Aorta (tissue), 5 donors: ENCODE measurements at places on chromosomes 2 and 18. TPM values are rescaled to one million over a fixed set of nuclear protein-coding genes. Genes with fewer than 3 reads are reported as not detected.

DNA sequence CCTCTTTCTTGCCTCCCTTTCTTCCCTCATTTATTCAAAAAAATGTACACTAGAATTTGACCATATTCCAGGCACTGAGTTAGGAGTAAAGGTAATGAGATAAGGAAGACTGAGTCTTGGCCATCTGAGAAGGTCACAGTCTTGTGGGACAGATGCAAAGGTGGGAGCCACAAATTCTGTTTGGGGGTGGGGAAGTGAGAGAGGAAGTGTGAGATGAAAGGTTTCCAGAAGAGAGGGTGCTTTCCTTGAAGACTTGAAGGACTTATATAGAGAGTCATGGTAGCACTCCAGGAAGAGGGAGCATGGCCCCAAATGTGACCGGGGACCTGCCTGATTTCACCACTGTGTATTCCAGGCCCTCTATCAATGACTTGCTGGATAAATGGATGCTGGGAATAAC is 320.6 kb downstream of the LPIN1 start:
- DNase-seq, result no peak

Gene PHOSPHO2
- 4.3 TPM for total RNA-seq

GRCh38 chr2:235411905-235412485 is 81.8 kb upstream of the AGAP1 start:
- DNase-seq, result no peak

- DNase-seq, result peak; percentile 72
Measured at GRCh38 chr2:230877116-230877758, 12.5 kb downstream of the ITM2C start.

DNA sequence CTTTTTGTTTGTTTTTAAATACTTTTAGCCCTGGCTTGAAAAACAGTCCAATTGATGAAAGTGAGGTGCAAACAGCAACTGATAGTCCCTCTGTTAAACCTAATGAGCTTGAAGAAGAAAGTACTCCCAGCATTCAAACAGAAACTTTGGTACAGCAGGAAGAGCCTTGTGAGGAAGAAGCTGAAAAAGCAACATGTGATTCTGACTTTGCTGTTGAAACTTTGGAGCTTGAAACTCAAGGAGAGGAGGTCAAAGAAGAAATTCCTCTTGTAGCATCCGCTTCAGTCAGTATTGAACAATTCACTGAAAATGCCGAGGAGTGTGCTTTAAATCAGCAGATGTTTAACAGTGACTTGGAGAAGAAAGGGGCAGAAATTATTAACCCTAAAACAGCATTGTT is 30.6 kb upstream of the DYSF start:
- no peak for DNase-seq

Gene DIPK1C
- total RNA-seq, result not detected

GRCh38 chr2:141522702-141523101 is 608.1 kb downstream of the LRP1B start:
- DNase-seq, result no peak

DNA sequence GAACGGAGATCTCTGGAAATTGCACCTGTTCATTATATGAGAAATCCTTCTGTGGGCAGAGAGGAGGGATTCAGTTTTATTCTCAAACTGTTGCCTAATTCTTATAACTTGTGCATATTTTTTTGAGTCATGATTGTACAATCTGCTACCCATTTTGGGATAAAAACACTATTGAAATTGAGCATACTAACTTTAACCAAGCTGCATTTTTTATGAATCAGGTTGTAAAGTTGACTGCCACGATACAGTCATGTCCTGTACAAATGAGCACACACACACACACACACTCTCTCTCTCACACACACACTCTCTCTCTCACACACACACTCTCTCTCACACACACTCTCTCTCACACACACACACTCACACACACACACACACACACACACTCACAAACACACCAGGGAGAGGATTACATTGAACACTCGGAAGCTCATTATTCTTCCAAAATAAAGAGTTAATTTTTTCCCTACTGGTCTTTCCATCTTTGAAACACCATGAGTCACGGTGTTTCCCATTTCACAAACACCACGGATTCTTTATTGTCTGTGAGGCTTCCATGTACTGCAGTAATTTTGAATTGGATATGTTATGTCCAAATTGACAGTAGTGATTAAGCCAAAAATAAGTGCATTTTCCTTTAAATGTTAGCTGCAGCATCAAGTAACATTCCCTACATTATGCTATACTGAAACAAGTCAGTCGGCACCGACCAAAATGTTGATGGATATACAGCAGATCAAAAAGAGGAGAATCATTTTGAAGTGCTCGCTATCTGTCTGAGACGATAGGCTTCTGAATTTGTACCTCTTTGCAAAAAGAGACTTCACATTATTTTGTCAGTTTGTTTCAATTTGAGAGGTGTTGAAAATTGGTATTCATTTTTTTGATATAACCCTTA is 216.9 kb downstream of the ARHGAP15 start:
- DNase-seq, result no peak

GRCh38 chr18:42339372-42339771 is 384.3 kb downstream of the PIK3C3 start:
- no peak for DNase-seq

DNA sequence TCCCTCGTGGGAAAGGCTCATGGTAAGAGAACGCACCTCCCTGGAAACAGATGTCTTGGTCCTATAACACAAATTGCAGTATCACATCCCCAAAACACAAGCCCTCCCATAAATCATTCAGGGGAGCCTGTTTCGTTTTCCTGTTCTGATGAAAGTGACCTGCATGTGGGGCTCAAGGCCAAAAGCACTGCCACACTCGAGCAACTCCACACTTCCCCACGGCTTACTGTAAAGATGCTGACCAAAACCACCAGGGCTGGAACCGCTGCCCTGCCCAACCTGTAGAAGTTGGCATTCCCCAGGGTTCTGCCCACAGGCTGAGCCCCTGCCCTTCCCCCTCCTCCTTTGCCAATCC is 139.7 kb downstream of the BCL11A start:
- DNase-seq, result no peak

Gene CENPO
- total RNA-seq, result 4.0 TPM

DNA sequence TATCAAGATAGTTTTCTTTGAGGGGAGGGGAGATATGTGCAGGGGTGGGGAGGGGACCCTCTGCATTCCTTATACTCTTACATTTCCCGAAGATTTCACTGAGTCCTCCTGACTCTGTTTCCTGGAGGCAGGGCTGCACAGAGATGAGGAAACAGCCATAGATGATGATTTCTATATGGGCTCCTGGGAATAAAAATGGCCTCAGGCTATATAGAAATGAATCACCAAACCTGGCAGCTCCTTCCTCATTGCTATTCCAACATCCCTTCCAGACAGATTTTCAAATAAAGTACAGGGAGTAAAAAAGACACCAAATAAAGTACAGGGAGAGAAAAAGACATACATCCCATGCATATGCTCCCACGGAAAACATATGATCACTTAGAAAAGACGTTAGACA is 474.8 kb upstream of the RAB6C start:
- no peak for DNase-seq

DNA sequence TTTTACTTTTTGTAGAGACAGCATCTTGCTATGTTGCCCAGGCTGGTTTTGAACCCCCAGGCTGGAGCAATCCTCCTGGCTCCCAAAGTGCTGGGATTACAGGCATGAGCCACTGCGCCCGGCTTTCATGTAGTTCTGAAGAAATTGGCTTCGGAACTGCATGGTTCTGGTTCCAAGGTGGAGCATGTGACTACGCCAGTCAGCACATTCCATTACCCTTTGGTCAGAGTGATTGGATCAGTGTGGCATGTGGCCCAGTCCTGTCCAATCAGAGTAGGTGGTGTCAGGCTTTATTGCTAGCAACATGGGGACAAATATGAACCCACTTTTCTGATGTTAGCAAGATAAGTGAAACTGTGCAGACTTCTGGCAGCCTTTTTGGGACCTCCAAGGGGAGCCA is 16.3 kb upstream of the ATOH8 start:
- peak; percentile 89 for DNase-seq

DNA sequence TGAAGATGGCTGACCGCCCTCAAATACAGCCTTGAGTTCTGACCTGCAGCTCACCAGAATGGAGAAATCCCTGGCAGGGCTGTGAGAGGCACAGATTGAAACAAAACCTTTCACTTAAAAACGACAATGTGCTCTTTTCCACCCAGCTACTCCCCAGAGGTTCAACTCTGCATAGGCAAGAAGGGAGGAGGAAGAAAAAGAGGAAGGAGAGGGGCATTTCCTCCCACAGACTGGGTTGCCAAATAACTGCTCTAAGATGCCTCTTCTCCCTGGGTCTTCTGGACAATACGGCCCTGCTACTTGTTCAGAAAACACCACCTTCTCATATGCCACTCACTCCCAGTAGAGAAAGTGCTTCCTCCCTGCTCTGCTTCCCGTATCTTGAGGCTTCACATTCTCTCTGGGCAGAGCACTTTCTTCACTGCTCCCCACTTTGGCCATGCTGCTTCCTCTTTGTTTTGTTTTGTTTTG is 136.4 kb upstream of the SLC1A4 start:
- DNase-seq, result no peak

DNA sequence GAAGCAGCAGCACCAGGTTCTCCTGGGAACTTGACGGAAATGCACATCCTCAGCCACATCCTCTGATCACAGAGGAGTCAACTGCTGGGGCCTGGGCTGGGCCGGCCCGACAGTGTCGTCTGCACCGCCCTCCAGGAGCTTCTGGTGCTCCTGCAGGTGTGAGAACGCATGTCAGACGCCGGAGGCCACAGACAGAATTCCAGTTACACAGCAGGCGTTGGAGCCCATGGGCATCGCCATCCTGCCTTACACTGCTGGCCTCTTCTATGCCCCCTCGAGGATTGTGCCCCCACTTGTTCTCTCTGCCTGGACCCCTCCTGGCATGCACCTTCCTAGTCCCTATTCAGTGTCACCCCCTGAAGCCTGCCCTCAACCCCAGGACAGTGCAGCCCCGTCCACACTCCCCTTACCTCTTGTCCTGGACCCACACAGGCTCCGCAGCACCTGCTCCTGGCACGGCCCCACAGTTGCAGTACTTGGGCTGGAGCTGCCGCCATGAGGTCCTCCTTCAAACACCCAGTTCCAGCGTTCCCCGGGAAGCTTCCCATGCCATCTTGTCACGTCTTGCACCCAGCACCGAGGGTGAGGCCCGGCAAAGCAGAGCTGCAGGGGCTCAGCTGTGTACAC is 37.5 kb downstream of the ADI1 start:
- DNase-seq, result peak; percentile 69

DNA sequence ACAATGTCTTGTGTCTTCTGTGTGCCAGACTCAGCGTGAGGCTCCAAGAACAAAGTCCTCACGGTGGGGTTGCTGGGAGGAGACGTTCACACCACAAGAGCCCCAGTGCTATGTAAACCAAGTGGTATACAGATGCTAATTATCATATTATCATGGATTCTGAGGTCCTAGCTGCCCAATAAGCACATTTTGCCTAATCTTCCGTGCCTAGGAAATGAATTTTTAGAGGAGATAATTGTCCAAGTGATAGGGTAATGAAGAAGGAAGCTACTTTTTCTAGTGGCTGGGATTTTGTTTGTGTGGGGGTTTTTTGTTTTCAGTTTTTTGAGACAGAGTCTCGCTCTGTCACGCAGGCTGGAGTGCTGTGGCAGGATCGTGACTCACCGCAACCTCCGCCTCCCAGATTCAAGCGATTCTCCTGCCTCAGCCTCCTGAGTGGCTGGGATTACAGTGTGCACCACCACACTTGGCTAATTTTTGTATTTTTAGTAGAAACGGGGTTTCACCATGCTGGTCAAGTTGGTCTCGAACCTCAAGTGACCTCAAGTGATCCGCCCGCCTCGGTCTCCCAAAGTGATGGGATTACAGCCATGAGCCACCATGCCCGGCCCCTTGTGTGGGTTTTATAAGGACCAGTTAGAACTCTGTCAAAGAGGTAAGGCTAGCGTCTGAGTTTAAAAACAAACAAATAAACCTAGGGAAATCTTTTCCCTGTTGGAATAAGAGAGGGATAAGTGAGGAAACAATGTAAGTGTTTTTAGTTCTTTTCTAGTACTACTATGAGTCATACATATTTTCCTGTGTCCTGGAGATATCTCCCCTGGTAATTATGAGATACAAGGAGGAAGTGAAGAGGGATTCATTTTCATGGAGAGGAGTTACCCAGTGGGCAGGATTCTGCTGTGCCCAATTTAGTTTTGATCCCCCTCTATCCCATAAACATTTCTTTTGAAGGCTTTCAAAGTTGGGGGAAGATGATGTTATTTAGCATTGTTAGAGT is 9.5 kb upstream of the SMAD7 start:
- DNase-seq, result no peak

DNA sequence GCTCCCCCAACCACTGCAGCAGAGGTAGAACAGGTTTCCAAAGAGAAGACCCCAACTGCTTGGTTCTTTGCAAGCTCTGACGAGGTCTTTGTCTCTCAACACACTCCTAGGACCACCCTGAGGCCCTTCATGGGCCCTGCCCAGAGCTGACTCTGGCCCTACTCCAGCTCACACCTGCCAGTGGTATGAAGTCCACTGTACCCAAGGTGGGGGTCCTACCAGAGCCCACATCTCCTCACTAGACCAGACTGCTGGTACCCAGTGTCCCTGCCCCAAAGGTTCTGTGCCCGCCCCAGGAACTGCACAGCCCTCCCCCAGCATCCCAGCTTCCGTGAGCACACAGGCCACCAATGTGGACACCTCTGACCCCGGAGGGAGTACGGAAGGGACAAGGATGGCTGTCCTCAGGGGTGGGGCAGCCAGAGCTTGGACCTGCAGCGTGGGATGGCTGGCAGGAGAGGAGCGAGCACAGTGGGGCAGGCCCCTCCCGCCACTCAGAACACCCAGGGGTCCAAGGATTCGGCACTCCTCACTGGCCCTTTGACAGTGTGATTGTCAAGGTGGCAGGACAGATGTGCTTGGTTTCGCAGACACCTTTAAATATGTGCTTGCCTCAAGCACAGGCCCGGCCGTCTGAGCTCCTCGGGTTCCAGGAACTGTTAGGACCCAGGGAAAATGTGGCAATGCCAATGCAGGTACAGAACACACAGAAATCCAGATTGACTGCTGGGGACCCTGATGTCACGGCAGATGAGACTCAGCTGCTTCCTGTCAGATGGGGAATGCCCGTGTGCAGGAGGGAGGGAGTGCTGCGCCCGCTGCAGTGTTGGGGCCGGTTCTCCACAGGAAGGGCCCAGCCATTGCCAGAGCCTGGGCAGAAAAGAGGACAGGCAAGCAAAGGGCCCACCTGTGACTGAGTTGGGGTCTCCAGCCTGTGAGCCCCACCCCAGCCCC is 51.2 kb downstream of the MTERF4 start:
- DNase-seq, result no peak

Gene MAP3K19
- not detected for total RNA-seq

DNA sequence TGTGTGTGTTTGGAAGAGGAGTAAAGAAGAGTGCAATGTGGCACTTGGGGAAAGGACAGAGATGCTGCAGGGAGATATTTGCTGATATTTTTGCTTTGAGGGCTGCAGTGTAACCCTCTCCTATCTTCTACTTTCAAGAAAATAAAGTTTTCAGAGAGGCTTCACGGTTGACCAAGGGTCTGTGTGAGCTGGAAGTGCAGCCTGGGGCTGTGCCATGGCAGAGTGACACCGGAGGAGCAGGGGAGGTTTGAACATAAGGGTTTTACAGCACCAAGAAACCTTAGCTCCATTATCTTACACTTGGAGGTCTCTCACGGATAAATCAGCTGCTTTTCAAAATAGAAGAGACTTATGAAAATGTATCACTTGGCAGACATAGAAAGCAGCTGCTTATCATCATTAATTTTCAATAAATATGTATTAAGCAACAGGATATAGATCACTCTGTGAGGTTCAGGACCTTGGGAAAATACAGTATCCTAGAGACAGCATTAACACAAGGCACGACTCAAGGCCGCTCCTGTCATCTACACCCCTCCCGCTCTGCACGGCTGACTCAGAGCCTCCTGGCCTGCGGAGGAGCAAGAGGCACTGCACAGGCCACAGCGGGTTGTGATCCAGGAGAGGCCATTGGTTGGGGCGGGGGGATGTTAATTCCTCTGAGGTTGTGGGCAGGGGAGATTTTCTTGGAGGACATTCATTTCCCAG is 127.8 kb downstream of the COPS8 start:
- DNase-seq, result peak; percentile 82

GRCh38 chr2:45712570-45712969 is 61.1 kb downstream of the PRKCE start:
- DNase-seq, result no peak
